Activated CD4-positive, alpha-beta T cell treated with anti-CD3 and anti-CD28 coated beads, Interleukin-2, amount 50 U/mL, for 4 hours (primary cell): ENCODE measurements at places on chromosomes 1 and 21.

DNA sequence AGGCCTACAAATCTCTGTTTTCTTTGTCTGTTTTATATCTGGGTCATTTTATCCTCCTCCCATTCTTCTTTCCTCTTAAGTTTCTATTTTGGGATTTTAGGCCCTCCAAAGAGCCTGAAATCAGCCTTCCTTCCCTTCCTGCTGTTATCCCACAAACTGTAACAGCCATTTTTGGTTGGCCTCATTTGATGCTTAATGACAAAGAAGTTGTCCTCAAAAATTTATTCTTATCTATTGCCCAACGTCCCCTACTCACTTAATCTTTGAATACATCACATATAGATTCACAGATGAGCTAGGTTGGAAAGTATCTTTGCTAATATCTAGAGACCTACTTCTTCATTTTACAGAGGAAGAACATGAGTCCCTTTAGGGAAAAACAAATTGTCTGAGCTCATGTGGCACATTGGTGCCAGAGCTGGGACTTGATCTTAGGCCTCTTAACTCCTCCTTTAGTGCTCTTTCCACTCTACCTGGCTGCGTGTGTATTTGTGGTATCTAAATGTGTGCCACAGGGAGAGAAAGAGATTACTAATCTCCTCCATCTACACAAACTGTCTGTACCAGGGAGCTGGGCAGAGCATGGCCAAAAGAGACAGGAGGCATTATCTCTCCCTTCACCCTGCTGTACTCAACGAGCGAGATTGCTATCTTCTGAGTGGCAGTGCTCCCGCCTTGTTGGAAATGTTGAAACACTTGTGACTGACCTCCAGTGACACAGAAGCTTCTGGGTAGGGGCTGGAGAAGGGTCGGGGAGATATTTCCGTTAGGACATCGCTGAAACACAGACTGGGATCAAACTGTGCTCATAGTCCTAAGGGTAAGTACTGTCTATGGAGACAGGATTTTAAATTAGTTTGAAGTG, 30.1 kb downstream of the RHEX start:
- DNase-seq, result no peak

DNA sequence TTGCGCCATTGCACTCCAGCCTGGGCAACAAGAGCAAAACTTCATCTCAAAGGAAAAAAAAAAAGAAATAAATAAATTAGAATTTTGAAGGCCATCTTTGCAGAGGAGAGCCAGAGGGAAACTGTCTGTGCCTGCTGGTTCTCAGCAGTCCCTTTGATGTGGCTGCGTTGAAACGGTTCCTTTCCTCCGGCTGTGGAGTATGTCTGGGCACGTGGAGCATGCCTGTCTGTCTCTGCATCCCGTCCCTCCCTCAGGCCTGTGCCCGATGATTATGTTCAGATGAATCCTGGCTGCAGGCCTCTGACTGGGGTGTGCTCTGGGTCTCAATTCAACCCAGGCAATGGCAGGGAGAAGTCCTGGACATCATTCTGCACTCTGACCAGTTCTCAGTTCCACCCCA, 33.4 kb downstream of the KIAA1614 start:
- DNase-seq, result no peak

DNA sequence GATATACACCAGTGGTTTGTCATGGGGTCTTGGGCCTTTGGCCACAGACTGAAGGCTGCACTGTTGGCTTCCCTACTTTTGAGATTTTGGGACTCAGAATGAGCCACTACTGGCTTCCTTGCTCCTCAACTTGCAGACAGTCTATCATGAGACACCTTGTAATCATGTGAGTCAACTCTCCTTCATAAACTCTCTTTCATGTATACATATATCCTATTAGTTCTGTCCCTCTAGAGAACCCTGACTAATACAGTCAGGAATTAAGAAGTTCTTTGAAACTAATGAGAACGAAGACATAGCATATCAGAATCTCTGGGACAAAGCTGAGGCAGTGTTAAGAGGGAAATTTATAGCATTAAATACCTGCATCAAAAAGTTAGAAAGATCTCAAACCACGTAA, 110.8 kb downstream of the SLC5A9 start:
- DNase-seq, result no peak

DNA sequence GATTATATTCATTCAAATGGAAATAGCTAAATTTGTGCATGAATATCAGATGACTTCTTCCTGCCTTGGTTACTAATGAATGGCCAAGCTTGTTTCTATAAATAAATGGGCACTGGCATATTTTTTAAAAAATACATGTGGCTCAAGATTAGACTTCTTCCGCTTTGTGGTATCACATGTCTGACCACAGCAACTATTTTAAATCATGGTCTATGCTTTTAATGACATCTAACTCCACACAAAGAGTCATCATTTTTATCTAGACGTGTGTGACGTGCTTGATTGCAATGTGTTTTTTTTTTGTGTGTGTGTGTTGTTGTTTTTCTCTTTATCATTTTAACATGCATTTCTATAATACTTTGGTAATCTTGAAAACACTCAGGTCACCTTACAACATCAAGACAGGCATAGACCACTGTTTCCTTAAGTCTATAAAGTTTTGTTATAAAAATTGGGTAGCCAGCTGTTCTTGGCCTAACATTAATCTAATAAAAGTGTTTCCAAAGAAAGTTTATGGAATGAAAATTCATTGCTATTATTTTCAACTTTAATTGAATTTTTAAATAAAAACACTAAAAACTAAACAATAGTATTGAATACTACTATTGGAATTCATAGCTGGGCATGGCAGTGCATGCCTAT, 29.5 kb downstream of the RGS1 start:
- DNase-seq, result no peak

DNA sequence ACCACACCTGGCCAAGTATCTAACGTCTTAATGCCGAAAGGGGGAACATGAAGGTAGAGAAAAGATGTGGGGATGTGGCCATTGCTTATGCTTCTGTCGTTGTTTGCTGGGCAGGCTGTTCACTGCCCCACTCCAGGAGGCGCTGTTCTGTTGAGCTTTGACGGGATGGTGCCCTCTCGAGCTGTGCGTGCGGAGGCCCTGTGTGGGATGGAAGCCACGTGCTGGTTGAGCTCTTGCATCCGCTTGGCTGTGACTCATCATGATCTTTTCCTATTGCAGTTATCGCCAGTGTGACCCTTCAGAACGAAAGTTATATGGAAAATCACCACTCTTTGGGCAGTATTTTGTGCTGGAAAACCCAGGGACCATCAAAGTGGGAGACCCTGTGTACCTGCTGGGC, 26.3 kb downstream of the MTARC1 start:
- no peak for DNase-seq

GRCh38 chr1:7868070-7868780, 15.4 kb upstream of the UTS2 start:
- no peak for DNase-seq

GRCh38 chr1:14973773-14974172, 179.8 kb upstream of the TMEM51 start:
- no peak for DNase-seq

GRCh38 chr1:11484321-11484655, 5.3 kb downstream of the DISP3 start:
- no peak for DNase-seq

- DNase-seq, result no peak
These were observed at the start of gene TTC39A for GRCh38 chr1:51330331-51331201. Gene TTC39A, minus strand, starts transcription at chr1:51330562. Its CDS starts 85 bp downstream, at chr1:51330477.

GRCh38 chr1:21319447-21320407, 29.5 kb upstream of the ECE1 start:
- DNase-seq, result no peak

DNA sequence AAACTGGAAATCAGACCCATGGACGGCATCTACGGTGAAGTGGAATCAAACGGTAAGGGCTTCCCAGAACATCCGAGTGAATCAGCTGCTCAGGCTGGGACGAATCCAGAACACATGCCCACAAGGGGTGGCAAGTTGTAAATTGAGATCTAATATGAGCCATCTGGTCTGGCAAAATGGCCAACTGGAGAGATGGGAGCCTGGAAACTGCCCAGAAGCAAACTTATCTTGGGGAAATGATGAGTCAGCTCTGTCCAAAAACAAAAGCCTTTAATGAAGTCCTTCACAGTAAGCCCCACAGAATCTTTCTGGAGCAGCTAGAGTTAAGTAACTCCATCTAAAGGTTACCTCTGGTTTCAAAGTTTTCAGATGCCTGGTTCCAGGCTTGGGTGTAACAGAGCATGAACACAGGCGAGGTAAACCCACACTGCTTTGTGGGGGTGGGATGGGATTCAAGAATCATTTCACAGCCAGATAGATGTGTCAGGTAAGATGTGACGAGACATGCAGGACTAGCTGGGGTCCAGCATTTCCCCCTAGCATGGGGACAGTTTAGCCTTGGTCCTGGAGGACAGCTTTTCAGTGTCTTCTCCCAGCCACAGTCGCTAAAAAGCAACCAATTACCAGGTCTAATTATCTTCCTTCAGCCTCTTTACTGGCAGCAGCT, 10.5 kb upstream of the SRP9 start:
- no peak for DNase-seq

GRCh38 chr1:203648276-203648675, 21.6 kb downstream of the ATP2B4 start:
- no peak for DNase-seq

DNA sequence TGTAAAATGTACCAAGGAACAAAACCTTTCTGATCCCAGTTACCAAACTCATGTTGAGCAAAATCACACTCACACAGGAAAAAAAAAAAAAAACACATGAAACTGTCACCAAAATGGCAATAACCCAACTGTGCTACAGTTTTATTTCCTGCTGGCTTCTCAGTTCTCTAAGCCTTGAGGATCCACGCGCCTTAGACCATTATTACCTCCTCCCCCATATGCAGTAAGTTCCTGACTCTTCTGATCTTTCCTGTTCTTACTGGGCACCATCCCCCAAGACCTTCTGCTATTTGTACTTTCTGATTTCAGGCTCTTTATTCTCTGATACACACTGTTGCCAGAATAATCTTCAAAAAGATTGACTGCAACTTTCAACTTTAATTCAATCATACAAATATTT, 79.6 kb downstream of the SLC45A1 start:
- no peak for DNase-seq

DNA sequence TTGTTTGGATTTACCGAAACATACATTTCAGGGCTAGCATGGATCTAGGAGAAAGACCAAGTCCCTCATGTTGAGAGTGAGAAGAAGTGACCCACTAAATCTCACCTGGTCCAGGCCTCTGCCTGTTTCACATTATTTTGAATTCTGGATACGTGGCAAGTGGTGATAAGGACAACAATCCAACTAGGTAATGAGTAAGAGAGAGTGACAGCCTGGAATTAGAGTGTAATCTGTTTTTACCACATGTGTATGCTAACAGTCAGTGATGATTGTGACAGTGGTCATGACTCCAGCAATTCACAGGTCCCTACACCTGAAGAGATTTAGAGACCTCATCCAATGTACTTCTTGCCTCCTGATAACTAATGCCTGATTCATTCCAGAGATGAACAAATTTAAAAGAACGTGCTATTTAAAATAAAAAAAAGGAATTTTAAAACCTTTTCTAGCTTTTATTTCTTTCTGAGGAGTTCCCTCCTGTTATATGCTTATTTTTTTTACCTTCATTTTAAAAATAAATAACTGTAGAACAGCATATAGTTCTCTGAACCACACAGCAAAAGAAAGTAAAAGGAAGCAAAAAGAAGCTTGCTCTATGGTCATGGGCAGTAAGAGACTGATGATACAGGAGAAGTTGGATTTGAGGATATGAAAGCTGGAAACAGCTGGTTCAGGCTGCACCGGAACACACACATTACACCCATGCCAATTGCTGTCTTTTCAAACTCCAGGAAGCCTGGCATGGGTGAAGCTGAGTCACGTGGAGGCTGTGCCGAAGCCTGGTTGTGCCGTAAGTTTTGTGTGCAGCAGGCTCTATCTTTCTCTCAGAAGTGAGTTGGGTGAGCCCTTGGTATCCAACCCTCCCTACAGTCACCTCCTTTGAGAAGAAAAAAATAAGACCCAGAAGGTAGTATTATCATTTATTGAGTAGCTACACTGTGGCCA, 14.7 kb downstream of the C1orf116 start:
- DNase-seq, result no peak

- no peak for DNase-seq
These were observed 73.8 kb downstream of the BCAR3 start for GRCh38 chr1:93607814-93608186.

DNA sequence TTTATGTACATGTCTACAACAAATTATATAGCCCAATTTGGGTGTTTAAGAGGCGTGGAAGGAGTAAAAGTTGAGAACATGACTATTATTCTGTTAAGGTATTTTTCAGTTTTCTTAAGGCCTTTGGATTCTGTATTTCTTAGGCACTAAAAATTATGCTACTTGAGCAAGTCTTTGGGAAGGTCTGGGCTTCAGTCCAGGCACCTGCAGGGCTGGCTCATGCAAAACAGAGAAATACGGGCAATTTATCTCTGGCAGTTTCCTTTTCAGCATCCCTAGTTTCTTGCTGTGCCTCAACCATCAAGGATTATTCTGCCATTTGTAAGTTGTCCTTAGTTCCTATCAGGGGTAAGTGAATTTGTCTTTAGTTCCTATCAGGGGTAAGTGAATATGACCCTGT, 358.8 kb upstream of the B3GALT2 start:
- DNase-seq, result no peak

DNA sequence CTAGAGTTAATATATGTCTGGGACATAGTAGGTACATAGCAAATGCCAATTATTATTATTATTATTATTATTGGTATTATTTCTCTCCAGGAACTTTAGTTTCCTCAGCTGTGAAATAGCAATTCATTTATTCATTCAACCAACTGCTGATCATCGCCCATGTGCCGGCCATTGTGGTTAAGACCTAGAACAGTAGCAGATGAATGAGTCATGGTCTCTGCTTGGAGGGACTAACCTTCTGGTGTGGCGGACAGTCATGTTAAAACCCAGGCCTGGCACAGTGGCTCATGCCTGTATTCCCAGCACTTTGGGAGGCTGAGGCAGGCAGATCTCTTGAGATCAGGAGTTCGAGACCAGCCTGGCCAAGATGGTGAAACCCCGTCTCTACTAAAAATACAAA, 23.8 kb upstream of the LDLRAP1 start:
- no peak for DNase-seq

DNA sequence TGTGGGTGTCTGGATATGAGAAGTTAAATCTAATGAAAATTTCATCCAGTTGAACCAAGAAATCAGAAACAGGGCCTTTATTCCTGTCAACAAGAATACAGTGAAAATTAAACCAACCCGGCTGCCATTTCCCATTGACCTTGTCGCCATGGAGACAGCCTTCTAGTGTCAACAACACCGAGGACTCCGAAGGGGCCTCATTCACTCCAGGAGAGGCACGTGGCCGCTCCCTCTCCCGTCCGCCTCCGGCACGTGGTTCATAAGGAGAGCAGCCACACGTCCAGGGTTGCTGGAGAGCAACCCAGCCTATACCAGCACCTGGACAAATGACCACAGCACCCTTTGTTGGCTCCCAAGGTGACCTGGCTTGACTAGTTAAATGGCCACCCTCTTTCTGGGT, 120.3 kb upstream of the VAMP3 start:
- DNase-seq, result no peak

- DNase-seq, result no peak
These were observed 31.8 kb downstream of the ABCG1 start for GRCh38 chr21:42250422-42251403.
